Brain pericyte (primary cell): ENCODE measurements at places on chromosomes 13 and 19.
A peak's percentile ranks its signal among the peaks of the same experiment; 100 is the strongest.

DNA sequence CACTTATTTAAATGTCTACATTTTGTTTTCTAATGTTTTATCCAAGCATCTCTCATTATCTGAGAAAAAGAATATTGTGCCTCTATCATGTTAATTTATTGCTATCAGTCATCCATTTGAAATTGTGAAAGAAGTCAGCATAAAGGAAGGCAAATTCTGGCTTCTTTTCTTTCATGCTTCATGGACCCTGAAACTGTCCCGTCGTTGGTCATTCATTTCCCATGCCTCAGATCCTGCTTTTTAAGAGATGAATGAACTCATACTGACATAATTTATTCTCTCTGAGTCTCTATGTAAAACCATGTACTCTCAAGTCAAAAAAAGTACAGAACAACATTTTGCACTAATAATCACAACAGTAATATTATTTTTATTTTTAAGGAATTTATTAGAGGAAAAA is 2512.0 kb downstream of the PCDH9 start:
- no peak for DNase-seq

GRCh38 chr13:110910013-110910890 is 4.6 kb downstream of the ANKRD10 start:
- DNase-seq, result no peak

GRCh38 chr13:99922631-99923404 is 48.7 kb downstream of the ZIC5 start:
- no peak for DNase-seq

DNA sequence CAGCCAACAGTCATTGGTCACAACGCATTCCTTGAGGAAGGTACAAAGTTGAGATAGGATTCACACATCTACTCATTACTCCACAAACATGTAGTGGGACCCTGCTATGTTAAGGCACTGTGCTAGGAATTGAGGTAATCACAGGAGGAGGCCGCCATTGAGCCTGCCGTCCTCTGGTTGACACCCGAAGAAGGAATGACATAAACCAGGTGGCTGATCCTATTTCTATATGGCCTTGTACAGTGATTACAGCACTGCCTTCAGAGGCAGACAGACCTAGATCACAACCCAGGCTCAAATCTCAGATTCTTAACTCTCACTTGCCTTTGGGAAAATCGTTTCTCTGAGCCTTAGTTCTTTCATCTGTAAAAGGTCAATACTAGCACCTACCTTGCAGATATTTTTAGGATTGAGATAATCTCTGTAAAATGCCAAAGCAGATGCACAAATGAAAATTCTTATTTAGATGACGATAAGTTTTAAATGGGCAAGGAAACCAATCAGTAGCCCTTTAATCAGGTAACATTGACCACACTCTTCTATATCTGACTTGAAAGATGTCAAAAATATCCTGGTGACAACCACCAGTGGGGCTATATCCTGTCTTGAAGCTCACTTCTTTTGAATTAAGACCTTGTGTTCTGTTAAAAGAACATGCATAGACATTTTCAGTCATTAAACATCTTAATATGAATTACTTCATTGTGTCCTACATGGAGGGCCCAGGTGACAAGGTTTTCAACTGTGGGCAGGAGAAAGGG is 251.6 kb downstream of the KCTD12 start:
- DNase-seq, result no peak

DNA sequence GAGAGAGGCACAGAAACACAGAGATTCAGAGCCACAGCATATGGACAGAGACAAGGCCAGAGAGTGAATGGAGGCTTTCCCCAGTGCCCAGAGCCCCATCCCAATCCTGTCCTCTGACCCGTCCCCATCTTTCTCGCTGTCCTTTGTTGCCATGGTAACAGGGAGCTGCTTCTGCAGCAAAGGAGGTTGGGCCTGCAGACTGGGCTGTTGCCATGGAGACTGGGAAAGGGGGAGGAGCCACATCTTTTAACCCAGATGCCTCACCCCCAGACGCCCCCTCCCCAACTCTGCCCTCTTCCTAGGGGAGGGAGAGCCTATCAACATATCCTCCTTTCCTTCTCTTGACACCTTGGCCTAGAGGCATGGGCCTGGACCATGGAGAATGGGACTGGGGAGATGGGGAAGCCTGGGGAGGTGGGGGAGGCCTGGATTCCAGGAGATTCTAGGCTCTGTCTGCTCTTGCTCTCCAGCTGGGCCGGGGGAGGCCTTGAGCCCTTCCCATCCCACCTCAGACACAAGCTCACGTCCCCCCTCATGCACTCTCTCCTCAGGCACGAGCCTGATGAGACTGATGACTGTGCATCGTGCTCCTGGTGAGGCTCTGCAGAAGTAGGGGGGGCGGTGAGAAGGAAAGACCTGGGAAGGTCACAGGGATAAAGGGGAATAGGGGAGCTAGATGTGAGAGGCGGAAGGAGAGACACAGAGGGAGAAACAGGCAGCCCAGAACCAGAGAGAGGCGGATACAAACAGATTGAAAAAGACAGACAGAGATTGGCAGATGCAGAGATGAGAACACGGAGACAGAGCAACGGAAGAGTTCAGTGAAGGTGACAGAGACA is 2.1 kb upstream of the ATP1A3 start:
- no peak for DNase-seq

DNA sequence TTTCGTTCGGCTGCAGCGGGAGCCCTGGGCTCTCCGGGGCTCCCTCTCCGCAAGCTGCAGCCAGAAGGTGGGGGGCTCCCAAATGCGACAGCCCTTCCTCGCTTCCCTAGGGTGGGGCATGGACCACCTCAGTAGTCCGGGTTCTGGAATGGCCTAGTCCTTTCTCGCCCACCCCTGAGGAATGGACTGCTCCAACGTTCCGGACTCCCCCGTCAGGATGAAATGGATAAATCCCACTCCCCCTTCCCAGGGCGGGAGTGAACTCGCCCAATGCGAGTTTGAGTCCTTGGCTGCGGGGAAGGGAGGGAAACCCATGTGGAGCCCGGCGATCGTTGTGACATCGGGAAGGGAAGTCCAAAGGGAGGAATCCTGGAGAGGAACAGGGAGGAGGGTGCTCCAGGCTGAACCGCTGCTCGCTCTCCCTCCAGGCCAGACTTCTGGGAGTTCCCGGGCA is 5.5 kb downstream of the HRC start:
- DNase-seq, result peak; percentile 67

DNA sequence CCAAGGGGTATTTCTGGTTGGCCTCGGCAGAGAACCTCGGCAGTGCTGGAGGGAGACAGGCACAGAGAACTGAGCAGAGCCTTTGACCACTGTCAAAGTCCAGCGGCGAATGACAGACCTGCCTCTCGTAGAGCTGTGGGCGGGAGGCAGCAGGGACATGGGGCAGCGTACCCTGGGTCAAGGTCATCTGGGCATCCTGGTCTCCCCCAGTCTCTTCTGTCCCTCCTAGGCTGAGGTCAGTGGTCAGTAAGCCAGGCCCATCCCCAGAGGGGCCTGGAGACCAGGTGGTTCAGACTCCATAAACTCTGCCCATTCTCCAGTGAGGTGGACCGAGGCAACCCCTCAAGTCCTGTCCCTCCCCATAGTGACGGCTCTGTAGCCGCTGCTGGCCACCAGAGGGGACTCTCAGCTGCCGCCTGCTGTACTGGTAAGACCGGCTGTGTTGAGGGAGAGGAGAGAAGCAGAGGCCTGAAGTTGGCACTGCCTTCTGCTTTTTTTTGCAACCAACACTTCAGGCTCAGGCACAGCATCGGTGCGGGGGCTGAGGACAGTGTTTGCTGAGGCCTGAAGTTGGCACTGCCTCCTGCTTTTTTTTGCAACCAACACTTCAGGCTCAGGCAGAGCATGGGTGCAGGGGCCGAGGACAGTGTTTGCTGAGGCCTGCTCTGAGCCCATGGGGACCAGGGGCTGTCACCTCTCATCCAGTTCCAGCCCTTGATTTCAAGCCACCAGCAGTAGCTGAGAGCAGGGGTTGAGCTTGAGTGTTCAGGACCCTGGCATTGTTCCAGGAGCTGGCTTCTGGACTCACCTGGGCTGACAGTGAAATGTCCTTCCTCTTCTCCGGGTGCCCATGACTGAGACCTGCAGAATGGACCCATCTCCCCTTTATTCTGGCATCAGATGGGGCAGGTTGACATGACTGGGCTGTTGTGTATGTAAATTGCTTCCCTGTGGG is at the start of gene PGLYRP2:
PGLYRP2 (minus strand) TSS at position 111 of the 955 bp plus-strand sequence. CDS start 130 bp downstream, outside the sequence.
- no peak for DNase-seq

DNA sequence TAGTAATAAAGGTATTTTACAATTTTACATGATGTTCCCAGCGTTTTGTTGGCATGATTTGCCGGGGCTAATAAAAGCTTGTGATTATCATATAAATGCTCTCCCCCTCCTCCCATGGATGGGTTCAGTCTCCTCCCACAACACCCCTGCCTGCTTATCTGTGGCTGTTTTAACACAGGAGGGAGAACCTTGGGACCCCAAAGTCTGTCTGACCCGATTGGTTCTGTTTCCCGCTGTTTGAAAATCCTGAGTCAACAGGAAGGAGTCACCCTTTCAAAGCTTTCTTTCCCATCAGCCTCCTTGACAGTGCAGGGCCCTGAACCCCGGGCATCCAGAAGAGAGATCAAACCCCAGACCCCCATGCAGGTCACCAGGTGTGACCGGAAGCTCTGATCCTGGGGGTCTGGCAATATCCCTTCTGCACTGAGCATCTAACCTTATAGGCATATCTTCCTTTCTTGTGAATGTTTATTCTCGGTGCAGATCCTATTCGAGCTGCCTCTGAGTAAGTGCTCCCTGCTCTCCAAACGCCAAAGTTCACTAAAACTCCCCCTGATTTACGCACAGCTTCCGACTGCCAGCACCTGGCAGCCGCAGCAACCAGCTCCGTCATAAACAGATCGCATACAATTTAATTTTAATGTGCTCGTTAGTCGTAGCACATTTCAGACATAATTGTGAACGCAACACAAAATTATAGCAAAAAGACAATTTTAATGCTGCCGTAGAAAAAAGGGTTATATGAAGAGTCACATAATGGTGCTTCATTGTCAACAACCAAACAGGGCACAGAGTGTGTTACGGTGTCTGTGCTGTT is 74.8 kb downstream of the TSHZ3 start:
- DNase-seq, result no peak

GRCh38 chr13:35039012-35039411 is 96.9 kb downstream of the NBEA start:
- no peak for DNase-seq

DNA sequence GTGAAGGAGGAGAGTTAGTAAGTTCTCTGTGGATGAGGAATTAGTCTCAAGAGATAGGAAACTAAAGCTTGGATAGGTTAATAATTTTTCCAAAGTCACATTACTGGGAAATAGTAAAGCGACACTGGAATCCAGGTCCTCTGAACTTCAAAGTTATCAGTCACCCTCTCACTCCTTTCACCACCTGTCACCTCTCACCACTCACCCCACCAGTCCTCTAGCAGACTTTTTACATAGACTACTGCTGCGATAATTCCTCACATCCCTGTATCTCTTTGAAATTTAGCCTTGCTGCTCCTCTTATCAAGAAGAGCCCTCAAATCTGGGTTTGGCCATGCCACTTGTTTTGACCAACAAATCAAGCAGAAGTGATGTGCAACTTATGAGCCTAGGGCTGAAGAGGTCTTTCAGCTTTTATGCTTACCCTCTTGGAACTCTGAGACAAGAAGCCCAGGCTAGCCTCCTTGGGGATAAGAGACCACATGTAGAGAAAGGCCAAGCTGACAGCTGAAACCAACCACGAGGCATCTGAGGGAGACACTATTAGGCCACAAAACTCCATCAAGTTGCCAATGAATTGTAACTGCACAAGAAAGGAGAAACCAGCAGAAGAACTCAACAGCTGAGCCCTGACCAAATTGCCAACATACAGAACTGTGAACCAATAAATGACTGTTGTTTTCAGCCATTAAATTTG is 41.2 kb downstream of the STARD13 start:
- DNase-seq, result no peak

DNA sequence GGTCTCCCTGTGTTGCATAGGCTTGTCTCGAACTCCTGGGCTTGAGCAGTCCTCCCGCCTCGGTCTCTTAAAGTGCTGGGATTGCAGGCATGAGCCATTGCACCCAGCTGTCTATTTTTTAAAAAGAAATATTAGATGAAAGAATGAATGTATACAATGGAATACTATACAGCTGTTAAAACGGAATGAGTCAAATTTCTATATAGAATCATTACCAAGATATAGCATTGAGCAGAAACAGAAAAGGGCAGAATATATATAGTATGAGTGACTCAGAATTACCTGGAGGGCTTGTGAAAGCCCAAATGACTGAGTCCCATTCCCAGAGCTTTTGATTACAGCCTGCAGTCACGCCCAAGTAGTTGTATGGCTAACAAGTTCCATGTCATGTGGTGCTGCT is 4.4 kb downstream of the DACT3 start:
- no peak for DNase-seq

DNA sequence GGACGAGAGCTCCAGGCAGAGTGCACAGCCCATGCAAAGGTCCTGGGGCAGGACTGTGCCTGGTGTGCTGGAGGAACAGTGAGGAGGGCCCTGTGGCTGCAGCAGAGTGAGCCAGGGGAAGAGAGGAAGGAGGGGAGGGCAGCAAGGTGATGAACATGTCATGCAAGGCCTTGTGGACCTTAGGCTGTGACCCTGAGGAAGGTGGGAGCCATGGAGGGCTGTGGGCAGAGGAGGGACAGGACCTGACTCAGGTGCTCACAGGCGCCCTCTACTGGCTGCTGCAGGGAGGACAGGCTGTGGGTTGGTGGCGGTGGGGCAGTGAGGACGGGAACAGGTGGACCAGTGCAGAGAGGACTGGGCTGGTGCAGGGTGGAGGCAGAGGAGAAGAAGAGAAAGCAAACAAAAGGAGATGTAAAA is 170.3 kb downstream of the PTPRS start:
- DNase-seq, result no peak

DNA sequence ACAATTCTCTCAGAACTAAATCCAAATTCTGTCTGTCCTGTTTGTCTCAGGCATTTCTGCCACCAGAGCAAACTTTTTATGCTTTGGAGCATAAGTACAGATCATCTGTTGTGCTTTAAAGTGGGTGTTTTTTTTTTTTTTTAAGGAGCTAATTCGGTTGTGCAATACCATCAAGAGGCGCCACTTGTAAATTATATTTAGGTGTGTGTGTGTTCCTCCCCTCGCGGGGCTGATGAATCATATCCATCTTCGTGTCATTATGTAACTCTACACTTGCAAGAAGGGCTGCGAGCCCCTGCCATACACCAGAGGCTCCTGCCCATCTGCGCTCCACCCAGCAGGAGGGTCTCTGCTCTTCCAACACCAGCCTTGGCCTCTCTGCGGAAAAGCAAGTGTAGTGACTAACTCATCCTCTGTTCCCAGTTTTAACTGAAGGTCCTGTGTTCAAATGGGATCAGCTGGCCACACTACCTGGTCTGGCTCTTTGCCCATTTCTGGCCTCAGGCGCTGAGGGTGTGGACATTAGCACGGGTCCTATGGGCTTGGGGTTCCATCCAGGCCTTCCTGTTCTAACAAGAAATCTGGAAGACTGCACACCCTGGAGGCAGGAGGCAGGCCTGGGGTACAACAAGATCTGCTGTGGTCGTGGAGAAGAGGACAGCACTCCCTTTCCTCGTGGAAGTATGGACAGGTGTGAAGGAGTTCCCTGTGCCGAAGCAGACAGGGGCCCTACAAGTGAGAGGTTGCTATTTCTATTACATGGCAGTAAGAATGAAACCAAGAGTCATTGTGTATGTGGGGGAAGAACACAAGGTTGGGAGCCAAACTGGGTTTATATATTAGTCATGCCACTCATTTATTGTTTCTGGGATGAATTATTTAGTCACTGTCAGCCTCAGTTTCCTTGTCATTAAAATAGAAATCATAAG is 96.1 kb upstream of the MBNL2 start:
- no peak for DNase-seq
